ENCODE measurements at places on chromosomes 1 and 21.

DNA sequence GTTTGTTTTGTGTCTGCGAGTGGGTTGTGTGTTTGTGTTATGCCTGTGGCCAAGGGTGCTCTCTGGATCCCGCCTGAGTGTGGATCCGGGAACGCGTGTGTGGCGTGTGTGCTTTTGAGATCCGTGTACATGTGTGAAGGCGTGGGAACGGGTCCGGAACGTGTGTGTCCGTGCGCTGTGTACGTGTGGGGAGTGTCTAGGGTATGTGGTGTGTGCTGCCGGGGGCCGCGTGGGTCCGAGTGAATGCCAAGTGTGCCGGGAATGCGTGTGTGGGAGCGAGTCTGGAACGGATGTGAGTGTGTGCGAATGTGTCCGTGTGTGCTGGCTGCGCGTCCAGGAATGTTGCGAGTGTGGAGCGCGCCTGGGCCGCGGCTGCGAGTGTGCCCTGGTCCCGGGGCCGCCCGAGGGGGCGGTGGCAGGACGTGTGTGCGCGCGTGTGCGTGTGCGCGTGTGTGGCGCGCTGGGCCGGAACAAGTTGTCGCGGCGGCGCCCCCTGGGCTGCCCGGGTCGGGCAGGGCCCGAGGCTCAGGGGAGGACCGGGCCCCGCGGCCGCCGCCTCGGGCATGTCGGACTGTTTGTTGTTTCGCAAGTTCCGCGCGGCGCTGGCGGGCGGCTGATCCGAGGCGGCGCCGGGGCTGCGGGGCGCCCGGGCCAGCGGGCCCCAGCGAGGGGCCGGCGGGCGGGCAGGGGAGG, 953 bp downstream of the PTPRU start:
- peak; percentile 61 for DNase-seq

DNA sequence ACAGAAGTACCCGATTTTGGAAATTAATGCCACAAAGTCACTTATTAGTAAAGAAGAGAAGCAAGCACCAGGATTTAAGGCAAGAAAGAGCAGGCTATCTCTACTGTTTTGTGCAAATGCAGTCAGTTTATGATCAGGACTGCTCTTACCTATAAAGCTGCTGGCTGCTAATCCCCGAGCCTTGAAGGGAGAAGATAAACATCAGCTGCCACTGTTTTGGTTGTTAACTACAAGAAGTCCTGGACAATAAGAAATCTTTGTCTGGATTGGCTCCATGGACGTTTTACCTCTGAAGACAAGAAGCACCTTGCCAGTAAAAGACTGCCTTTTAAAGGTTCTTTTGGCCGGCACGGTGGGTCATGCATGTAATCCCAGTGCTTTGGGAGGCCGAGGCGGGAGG, 21.4 kb downstream of the FRRS1 start:
- no peak for DNase-seq

- no peak for DNase-seq
Measured at GRCh38 chr1:209324901-209325871, 258.3 kb upstream of the CAMK1G start.

- no peak for DNase-seq
Measured at GRCh38 chr1:188089015-188089414, 1260.3 kb downstream of the PLA2G4A start.

DNA sequence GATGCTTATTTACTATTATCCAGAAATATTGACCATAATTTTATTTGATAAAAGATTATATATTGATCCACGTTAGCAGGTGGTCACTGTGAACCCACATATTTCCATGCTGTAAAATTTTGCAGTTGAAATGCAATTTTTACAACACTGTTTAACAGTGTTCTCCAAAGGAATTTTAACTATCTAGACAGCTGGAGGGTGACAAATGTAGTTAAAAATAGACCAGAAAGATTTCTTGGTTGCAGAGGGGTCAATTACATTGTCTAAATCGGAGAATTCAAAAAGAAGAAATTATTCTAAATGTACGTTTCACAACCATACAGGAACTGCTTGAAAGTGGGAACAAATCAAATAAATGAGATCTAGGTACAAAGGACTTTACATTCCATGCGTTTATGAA, 625.2 kb upstream of the NCAM2 start:
- DNase-seq = no peak

GRCh38 chr1:11067716-11068599, 8.1 kb upstream of the SRM start:
- DNase-seq = peak; percentile 46

GRCh38 chr1:110062612-110063011, 7.9 kb downstream of the ALX3 start:
- no peak for DNase-seq

DNA sequence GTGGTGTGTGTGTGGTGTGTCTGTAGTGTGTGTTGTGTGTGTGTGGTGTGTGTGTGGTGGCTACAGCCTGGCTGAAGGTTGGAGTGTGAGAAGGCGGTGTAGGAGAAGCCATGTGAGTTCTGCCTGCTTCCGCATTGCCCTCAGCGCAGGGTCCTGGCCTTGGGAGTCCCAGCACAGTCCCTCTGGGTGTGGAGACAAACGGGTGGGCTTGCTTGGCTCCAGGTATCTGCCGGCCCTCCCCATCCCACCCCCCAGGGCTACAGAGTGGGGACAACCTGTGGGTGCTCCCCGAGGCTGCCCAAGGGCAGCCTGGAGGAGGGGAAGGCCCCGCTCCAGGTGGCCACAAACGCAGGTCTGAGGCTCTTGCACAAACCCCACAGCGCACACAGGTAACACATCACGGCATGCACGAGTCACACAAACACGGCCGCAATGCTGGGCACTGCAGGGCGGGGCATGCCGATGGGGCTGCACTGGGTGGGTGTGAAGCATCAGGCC, 31.7 kb upstream of the ADARB1 start:
- DNase-seq = no peak

GRCh38 chr1:209805875-209806760, at the start of gene IRF6:
TSS of gene IRF6 (minus strand) at chr1:209806142. CDS start at chr1:209801413, 4,729 bp downstream.
- DNase-seq = peak; percentile 83

DNA sequence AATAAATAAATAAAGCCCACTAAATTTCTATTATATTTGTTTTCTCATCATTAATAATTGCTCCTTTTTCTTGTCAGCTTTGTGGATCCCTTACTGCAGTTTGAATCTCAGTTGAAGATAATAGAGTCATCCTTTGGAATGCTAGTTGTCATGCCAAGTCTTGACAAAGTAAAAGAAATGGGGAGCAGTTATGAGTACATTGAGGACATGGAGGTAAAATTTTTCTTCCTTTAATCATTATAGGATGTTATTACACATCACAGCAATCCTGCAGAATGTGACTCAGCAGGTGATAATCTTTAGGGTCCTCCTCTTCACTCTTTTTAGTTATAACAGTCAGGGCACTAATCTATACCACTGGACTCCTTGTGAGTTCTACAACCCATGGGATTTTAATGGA, 24.1 kb downstream of the MROH9 start:
- DNase-seq = no peak

DNA sequence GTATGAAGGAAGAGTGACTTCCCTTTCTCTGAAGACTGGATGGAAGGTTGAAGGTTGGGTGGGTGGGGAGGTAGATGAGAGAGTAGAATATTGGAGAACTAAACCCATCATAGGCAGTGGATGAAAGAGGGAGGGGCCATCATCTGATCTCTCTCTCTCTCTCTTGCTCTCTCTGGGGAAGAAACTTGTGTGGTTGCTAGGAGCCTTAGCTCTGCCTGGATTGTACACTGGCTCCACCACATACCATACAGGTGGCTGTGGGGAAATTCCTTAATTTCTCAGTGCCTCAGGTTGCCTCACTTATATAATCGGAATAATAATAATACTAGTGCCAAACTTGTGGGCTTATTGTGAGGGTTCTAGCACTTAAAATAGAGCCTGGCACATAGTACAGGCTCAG, 9.5 kb downstream of the XCL1 start:
- no peak for DNase-seq

DNA sequence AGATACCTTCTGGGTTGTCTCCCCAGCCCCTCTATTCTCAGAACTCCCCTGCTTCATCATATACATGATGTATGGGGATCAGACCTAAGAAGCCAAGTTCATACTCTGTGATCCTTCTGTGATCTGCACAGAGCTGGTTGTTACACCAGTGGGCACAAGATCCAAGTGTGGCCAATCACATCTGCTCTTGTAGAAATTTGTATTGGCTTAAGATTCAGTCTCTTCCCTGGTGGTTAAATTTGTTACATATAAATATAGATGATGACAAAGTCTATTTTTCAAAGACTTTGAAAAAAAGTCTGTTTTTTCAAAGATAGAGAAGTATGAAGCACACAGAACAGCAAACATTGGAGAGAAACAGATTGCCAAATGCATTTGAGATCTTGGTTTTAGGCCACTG, 135.8 kb upstream of the FGGY start:
- no peak for DNase-seq

GRCh38 chr1:153633161-153633753, 609 bp upstream of the CHTOP start:
- no peak for DNase-seq

DNA sequence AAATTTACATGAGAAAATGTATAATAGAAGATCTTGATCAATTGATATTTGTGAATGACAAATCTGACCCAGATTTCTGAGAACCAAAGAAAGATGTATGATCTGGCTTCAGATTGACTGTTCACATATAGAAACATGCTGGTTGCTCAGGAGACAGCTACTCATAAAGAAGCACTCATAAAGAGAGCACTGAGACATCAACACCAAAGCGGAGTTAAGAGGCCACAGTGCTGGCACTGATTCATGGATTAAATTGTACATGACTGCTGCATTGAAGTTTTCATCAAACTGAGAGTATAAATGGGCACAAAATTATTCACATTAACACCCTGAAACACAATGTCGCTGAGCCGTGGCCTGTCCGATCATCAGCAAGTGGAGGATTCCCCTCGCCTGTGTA, 46.2 kb downstream of the SH3GLB1 start:
- no peak for DNase-seq

GRCh38 chr1:12387641-12388040, 157.8 kb downstream of the VPS13D start:
- DNase-seq = no peak

DNA sequence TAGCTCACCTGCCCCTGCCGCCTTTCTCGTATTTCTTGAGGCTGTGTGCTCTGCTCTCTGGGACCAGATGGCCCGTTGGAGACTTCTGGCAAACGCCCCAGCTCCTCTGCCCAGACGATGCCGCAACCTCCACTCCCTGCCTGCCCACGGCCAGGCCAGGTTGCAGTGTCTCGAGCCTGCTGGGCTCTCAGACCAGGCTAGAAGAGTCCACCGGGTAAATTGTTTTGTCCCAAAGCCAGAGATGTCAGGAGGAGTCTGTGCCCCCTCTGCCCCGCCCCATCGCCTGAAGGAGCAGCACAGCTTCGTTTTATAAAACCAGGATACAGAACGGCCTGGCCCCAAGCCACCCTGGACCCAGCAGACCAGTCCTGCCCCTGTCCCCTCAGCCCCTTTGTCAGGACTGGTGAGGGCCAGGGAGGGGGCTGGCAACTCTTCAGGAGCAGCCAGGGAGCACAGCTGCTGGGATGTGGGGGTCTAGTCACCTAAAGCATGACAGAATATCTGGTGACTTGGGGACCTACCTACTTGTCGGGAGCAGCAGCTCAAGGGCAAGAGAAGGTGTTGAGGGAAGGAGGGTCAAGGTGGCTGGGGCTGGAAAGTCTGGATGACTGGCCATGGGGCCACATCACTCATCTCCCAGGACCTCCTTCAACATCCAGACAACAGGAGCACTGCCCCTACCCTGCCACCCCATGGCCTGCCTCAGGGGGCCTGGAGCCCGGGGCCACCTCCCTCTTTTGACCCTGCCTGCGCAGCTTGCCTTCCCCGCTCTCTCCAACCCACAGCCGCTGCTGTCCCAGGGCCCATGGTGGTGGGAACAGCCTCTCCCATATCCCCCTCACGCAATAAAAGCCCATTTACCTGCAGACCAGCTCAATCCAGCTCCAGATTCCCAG, 33.9 kb upstream of the LBR start:
- DNase-seq = no peak

DNA sequence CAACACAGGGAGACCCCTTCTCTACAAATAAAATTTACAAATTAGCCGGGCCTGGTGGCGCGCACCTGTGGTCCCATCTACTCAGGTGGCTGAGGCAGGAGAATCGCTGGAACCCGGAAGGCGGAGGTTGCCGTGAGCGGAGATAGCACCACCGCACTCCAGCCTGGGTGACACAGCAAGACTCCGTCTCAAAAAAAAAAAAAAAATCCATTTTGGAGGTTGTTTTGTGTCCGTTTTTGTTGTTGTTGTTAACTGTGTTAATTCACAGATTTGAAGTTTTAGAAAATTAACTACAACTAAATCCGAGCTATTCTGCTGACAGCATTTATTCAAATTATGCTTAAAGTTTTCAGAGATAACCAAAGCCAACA, 618 bp downstream of the CLCC1 start:
- peak; percentile 68 for DNase-seq

GRCh38 chr1:153799016-153799415, 23.8 kb downstream of the SLC27A3 start:
- no peak for DNase-seq

DNA sequence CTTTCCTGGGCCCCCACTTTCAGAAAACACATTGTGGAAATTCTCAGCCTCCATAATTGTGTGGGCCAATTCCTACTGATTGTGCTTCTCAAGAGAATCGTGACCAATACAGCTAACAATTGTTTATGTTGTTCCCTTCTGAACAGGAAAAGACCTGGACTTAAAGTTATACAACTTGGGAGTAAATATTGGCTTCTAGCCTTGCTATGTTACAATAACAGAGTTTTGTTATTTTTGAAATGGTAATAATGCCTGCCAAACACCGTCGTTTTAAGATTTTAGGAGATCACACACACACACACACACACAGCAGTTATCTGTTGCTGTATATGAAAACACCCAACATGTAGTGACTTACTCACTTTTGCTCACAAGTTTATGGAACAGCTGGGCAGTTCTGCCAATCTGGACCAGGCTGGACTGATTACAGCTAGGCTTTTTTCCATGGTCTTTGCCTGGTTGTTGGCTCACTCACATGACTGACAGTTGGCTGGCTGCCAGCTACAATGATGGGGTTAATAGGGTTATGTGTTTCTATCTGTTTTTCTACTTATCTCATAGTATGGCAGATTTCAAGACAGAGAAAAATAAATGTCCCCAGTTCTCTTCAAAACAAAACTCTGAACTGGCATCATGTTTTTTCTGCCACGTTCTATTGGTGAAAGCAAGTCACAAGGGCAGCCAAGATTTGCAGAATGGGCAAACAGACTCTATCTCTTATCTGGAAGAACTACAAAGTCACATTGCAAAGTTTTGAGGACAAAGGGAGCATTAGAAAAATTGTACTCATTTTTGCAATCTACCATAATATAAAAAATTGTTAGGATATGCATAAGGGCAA, 447.5 kb downstream of the NEGR1 start:
- DNase-seq = no peak

- no peak for DNase-seq
Measured at GRCh38 chr1:34272152-34272551, 95.4 kb downstream of the C1orf94 start.

Data from activated CD8-positive, alpha-beta memory T cell treated with anti-CD3 and anti-CD28 coated beads, Interleukin-2, amount 50 U/mL, for 48 hours (primary cell).